Lung (tissue), 17 donors: ENCODE measurements at places on chromosomes 11 and 22.
A peak's percentile ranks its signal among the peaks of the same experiment; 100 is the strongest.

- DNase-seq, result peak; percentile 86
Measured at GRCh38 chr11:44488165-44488965, 77.1 kb upstream of the CD82 start.

GRCh38 chr11:96254087-96254486, 88.9 kb downstream of the MAML2 start:
- DNase-seq, result peak; percentile 81

DNA sequence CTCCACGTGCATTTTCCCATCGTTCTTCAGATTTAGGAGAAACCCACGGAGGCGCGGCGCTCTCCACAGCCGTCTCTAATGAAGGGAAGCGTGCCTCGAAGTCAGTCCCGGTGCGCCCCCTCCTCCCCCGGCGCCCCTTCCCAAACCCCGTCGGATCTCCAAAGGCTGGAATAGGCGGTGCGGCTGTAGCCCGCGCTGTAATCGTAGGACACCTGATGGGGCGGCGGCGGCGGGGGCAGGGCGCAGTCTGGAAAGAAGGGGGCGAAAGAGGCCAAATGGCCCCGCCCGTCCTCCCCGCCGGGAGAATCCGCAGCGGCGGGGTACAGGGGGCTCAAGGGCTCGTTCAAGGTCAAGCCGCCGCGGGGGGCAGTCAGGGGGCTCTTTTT, 1.3 kb downstream of the FAM181B start:
- DNase-seq, result no peak

- DNase-seq, result no peak
Measured at GRCh38 chr11:2762451-2762850, 62.7 kb upstream of the KCNQ1OT1 start.

GRCh38 chr11:134033696-134034491, 35.0 kb upstream of the JAM3 start:
- DNase-seq, result peak; percentile 84

DNA sequence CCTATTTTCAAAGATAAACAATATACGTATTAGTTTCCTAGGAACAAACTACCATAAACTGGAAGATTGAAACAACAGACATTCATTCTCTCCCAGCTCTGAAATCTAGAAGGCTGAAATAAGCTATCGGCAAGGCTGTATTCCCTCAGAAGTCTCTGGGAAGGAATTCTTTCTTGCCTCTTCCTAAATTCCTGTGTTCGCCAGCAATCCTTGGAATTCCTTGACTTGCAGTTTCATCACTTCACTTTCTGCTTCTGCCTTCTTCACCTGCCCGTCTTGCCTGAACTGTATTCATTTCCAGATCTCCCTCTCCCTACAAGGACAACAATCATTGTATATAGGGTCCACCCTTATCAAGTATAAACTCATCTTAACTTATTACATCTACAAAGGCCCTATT, 17.7 kb upstream of the PRDM10 start:
- no peak for DNase-seq

GRCh38 chr11:72334651-72335050, 90.7 kb upstream of the PHOX2A start:
- DNase-seq, result no peak

DNA sequence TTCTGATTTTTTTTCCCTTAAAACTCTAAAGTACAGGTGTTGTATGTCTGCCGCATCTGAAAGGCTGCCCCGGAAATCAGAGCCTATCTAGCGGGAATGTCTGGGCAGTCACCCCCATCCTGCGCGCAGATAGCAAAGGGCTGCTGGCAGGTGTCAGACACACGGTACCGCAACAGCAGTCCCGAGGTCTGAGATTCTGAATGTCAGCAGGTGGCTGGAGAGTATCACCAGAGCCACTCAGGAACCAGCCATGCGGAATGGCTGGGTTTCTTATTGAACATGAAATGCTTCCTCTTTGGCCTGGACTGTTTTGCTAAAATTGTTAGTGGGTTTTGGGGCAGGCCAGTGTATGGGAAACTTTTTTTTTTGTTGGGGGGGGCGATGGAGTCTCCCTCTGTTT, 53.3 kb downstream of the CERK start:
- no peak for DNase-seq

GRCh38 chr11:894575-895201, 15.9 kb downstream of the CHID1 start:
- no peak for DNase-seq
